Activated CD4-positive, CD25-positive, alpha-beta regulatory T cell (primary cell): ENCODE measurements at places on chromosomes 6 and 20.

DNA sequence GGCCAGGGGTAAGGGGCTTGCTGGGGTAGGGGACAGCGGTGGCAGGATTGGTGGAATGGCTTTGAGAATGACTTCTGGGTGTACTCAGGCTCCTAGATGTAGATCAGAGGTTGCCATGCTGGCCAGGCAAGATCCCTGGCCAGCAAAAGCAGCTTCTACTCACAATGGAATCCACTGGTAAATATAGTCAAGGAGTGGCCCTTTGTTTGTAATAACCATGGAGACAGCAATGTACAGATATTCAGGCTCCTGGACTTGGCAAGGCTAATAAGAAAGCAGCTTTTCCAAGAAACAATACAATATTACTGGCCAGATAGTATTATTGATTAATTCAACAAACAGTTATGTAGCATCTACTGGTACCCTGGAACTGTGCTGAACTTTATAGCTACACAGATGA, 37.9 kb downstream of the CDH26 start:
- no peak for DNase-seq

- DNase-seq, result no peak
Observed at GRCh38 chr20:35299780-35300179, 7.6 kb upstream of the FAM83C start.

GRCh38 chr6:99349171-99350141, at the start of gene FAXC:
Gene FAXC (minus strand): TSS chr6:99349674. CDS start chr6:99349372, 302 bp downstream.
- no peak for DNase-seq

- no peak for DNase-seq
Observed at GRCh38 chr20:19688031-19688806, 69.8 kb upstream of the RIN2 start.

GRCh38 chr6:38117281-38117680, 297.8 kb downstream of the ZFAND3 start:
- DNase-seq, result no peak

GRCh38 chr6:84272298-84272697, 44.9 kb upstream of the CEP162 start:
- no peak for DNase-seq

DNA sequence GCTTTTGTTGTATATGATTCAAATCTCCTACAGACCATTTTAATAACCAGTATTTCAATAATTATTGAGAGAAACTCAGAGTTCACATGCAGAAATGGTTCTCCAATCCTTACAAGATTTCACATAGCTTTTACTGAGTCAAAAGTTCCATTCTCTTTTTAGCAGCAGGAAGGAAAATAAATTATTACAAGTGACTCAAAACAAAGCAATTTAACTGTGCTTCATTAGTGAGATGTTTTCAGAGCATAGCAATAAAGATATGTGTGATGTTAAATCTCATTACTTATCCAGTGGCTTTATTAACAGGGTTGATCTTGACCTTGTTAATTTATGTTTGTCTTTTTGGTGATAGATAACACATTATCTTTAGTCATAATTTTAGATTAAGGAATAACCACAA, 22.0 kb downstream of the KIF13A start:
- no peak for DNase-seq

DNA sequence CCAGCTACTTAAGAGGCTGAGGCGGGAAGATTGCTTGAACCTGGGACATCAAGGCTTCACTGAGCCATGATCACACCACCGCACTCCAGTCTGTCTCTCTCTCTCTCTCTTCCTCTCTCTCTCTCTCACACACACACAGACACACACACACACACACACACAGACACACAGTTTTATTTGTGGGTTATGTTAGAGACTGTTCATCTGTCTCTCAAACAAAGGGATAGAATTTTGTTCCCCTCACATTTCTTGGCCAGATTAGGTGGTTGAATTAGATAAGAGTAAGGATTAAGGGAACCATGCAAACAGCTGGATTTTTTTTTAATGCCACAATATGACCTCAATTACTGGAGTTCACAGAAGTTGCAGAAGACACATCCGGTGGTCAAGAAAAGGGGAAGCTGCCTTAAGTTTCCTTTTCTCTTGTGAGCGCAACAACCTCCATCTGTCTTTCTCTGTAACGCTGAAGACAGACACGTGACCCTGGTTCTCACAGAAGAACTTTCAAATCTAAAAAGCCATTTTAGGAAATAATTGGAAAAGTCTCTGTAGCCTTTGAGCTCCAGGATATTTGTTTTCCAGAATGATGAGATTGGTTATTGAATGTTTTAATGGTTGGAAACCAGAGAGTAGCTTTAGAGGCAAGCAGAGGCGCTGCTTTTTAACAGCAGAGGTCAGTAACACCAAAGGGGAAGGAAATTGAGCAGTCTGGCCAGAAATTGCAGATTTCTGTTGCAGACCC, 32.9 kb upstream of the LGSN start:
- DNase-seq, result no peak
